Natural killer cell treated with Interleukin-12 subunit alpha and Interleukin-12 subunit beta and Interleukin-15 and Interleukin-18, amount 100 ng/mL, for 72 hours (primary cell): ENCODE measurements at places on chromosomes 11 and 22.
A peak's percentile ranks its signal among the peaks of the same experiment; 100 is the strongest.

- peak; percentile 72 for DNase-seq
Measured at GRCh38 chr11:13339195-13340153, 61.9 kb downstream of the BMAL1 start.

DNA sequence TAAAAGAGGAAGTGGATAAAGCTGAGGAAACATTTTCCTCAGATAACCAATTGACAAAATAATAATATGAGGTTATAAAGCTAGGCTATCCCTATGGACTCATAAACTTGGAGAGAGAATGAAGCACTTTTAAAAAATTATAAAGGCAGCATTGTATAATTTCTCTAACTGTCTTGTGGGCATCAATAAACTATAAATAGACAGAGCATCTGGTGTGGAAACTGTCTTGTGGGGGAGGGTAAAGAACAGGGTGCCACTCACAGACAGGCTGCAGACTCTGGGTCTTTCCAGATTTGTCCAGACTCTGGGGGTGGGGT is 333.5 kb downstream of the BUD13 start:
- no peak for DNase-seq

DNA sequence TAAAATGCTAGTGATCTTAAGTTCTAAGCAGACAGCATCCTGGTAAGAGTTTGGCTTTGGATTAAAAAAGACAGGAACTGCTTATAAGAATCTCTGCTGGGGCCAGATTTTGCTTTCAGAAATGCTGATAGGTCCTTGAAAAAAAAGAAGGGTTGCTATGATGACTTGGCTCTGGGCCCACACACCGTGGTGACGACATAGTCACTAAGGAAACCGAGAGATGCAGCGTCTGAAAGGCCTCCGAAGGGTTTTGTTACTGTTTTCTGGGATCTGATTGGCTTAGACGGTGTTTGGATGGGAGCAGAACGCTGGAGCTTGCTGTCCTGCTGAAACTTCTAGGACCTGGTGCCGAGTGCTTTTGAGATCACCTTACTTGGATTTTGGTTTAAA is 8.4 kb downstream of the FAM118A start:
- DNase-seq: peak; percentile 78

- DNase-seq: no peak
Measured at GRCh38 chr22:40215266-40215665, 37.5 kb downstream of the TNRC6B start.
